ENCODE measurements at places on chromosomes 4 and X.

DNA sequence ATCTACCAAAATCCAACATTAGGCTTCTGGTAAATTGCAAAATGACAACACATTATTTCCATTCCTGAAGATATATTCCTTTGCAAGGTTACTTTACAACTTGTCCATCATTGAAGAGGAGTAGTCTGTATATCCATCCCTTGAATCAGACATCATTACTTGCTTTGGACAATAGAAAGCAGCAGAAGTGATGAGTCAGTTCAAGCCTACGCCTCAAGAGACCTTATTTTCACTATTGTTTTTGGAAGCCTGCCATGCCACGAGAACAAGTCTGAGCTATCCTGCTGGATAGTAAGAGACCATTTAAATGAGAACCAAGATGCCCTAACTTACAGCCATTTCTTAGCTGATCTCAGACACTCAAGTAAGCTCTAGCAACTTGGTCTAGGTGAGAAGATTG lies 246.0 kb upstream of the HHIP start:
- peak; percentile 70 for DNase-seq

DNA sequence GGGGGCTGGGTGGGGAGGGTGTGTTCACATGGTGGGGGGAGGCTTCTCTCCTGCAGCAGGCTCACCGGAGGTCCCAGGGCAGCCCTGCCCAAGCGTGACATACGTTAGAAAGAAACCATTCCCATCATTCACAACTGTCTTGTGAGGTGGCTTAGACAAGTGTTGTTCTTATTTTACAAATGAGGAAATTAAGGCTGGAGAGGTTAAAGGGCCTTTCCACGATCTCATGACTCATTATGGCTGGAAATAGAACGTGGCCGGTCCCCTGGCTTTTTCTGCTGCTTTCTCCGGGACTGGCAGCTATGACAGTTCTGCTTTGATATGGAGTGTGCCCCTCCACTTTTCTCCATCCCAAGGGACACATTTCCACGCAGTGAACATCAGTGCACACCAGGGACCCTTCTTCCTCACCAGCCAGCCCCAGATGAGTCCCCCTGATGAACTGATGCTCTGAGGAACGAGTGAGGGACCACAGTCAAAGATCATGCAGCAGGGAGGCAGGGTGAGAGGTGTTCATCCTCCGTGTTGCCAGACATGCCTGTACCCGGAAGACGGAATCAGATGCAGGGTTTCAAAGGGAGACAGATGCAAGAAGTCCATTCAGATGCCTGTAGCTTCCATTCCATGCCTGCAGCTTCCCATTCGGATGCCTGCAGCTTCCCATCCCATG lies 64.0 kb upstream of the ACSL1 start:
- no peak for DNase-seq

DNA sequence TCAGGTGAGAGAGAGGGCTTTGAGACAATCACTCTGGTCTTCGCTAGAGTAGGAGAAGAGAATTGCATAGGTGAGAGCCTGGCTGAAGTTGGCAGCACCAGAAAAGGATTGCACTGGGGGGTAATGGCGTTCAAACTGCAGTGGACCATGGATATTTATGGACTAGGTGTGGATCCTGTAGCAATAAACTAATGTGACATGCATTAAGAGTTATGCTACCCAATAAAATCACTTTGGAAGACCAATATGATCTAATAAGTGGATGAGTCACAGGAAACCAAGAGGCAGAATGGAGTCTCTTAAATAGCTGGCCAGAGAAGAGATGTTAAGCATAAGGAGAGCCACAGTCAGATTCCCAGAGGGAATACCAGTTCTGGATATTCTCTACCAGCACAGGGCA lies 259.8 kb downstream of the FBXO8 start:
- no peak for DNase-seq

DNA sequence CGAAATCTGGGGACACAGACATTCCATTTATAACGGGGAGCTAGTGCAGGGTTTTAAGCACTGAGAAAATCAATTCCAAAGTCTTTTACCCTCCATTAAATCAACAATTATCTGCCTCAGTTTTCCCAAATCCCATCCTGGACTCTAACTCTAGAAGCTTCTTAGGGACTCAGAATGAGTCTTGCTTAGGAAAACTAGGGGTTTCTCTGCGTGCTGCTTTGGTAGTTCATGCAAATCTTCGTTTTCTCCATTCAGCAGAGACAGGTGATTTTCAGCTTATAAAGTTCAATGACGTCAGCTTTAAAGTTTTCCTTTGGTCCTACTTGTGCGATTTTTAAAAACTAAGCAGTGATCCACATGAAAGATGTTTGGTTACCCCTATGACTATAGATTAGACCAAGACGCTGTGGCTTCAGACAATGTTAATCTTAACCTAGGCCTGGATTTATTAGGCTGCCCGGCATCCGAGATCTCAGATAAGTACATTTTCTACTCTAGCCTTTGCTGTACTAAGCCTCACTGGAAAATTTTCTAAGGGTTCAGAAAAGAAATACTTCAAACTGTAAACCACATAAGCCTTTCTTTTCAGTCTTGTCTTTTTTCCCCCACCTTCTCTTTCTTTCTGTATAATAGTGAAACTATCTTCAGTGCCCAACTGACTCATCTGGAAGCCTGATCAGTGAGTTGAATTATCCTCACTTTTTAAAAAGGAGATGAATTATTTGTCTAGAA lies 121.4 kb upstream of the GATB start:
- DNase-seq, result no peak

DNA sequence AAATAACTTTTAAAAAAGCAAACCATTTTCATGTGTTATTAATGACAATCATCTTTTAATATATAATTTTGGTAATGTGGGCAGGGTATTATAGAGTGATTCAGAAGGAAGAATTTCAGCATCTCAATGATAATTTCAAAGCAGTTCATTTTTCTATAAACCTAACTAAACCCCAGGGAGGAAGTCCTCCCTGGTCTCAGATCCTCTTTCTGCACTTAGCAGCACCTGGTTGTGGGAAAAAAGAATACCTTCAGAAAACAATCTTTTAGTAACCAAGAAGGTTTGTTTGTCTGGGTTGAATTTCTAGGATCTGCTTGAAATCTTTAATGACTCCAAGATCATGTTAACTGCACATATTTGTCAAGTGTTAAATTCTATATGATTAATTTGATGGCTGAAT lies 29.9 kb downstream of the DKK2 start:
- DNase-seq, result no peak

DNA sequence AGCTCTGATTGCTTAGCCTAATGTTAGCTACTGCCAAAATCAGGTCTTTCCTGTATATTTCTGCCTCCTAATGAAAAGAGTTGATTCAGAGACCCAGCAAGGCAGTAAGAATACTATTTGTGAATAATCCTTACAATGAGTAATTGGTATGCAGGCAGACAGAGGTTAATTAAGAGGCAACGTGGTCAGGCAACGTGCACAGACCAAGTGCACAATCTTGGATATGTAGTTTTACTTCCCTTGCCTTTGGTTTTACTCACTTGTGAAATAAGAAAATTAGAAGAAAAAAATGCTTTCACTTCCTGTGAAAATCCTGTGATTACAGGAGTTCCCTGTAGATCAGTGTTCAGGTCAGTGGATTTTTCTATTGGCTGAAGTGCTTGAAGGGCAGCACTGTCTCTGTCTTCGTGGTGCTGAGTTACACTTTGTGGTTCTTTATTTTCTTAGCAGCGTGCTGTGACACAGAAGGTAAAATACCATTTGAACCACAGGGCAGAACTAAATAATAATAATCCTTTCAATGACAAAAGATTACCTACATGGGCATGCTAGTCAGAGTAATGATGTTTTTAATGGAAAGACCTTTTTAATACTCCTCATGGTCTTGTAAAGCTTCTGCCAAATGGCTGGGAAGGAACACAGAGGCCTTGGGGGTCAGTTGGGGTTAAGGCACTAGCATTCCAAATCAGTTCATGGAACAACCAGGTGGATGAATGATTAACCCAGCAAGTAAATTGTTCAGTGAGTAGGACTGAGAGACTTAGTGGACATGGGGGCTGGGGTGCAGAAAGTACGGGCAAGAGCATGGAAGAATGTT lies 430.9 kb downstream of the MAPK10 start:
- DNase-seq, result peak; percentile 64

- no peak for DNase-seq
Observed at GRCh38 chr4:116925900-116926457, 159.4 kb downstream of the TRAM1L1 start.

DNA sequence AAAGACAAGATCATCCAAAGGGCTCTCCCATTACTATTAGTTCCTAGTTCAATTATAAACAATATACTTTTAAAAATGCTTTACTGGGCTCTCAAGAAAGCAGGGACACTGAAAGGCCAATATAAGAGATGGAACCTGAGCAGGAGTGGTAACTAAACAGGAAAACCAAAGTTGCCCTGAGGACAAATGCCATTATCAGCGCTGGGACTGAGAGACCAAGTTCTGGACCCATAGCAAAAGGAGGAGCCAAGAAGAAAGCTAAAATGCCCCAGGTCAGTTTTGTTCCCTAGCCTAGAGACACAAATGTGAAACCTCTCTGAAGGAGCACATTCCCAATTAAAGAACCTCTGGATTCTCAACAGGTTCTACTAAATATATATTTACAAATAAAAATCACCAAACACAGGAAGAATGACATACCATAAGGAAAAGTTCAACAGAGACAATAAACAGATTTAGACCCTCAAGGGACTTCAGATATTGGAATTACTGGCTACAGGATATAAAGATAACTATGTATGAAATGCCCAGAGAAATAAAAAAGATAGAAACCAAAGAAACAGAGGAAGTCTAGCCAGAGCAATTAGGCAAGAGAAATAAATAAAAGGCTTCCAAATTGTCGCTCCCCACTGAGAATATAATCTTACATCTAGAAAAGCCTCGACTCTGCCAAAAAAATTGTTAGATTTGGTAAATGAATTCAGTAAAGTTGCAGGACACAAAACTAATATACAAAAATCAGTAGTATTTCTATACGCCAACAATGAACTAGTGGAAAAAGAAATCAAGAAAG lies 67.1 kb downstream of the KLHL8 start:
- no peak for DNase-seq

- DNase-seq, result no peak
Observed at GRCh38 chrX:56618323-56618722, 54.9 kb downstream of the UBQLN2 start.

DNA sequence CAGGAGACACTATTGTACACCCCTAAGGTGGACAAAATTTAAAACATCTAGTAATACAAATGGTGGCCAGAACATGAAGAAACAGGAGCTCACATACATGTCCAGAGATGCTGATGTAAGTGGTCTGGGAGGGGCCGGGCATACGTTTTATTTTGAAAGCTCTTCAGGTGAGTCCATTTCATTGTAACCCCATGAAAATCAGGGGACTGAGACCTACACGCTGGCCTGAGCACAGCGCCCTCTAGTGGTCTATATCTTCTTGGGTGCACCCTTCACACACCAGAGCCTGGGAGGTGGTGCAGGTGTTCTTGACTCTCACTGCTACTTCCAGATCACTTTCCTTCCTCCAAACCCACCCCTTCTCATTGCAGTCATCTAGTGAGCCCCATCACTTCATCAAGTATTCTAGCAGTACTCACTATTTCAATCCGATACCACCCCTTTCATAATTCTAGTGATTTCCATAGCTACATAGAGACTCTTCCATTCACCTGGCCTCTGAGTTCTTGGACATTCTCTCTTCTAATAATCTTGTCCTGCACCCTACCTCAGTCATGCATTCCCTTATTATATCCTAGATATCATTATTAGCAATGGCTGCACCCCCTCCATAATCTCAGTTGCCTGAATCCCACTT lies 4.3 kb upstream of the TLR6 start:
- peak; percentile 53 for DNase-seq

DNA sequence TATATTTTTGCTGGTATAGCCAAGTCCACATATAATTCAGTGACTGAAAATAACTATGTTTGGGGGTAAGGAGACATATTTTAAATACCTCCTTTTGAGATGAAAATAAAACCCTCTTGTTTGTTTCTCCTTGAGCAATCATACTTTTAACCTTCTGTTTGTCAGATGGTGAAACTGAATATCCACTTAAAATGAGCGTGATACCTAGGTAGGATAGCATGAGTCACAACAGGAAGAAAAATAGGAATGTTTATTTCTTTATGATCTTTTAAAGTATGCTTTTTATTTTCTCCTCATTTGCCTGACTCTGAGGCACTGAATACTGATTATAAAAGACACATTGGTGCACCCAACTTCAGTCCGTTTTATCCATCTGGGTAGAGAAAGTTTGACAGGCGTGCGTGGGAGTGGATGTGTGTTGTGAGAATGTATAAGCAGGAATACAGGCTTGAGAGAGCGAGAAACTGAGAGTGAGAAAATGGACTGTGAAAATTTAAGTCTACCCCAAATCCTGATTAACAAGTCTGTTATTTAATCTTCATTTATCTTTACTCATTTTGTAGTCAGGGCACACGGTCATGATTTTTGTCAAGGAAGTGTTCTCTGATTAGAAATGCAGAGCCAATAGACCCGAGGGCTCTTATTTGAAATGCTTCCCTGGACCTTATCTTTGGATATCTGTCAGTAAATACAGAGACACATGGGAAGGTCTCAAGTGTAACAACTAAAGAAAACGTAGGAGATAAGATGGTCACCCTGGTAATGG lies 62.1 kb upstream of the ANTXR2 start:
- DNase-seq, result no peak

DNA sequence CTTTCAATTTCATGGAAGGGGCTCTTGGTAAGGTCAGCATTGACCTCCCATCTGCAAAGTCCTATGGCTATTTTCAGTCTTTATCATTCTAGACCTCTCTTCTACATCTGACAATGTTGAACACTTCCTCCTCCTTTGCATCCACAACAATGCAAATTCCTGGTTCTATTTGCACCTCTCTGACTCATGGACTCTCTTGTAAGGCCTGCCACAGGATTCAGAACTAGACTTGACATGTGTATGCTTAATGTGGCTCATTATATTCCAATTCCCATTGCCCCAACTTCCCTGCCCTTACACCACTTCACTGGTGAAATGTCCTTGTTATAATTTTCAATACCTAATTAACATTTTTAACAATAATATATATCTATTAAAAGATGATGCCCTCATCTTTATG lies 314.3 kb upstream of the FGF13 start:
- DNase-seq, result no peak

GRCh38 chr4:138300616-138301015 lies 58.5 kb upstream of the SLC7A11 start:
- peak; percentile 56 for DNase-seq

GRCh38 chr4:19095491-19096046 lies 1074.0 kb upstream of the LCORL start:
- no peak for DNase-seq

DNA sequence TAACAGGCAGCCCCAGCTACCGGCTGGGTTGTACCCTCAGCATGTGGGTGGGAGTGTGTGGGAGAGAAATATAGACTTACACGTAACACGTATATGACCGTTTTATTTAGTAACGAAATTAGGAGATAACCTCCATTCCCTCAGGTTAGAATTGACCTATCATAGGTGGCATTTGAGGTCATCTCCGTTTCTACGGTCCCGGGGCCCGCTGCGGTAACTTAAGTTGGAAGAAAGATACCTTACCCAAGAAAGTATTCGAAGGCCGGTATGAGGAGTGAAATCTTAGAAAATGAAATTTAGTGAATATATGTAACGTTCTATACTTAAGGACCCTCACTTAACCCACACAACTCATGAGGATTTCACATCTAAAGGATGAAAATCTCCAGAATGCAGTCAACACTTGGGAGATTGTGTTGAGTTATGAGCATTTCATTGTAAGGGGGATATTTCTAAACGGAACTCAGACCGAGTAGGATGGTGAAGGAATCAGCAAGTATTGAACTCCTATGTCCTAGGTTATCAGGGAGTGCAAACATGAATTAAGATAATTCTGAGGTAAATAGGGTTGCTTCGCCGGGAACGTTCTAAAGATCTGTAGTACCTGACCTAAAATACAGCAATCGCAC lies 891 bp downstream of the CISD2 start:
- peak; percentile 8 for DNase-seq
